ENCODE measurements at places on chromosomes 11 and 22.

- DNase-seq: no peak
Measured at GRCh38 chr22:33896575-33897447, 23.5 kb downstream of the LARGE1 start.

- no peak for DNase-seq
Measured at GRCh38 chr11:130469181-130469580, 20.7 kb downstream of the ADAMTS15 start.

DNA sequence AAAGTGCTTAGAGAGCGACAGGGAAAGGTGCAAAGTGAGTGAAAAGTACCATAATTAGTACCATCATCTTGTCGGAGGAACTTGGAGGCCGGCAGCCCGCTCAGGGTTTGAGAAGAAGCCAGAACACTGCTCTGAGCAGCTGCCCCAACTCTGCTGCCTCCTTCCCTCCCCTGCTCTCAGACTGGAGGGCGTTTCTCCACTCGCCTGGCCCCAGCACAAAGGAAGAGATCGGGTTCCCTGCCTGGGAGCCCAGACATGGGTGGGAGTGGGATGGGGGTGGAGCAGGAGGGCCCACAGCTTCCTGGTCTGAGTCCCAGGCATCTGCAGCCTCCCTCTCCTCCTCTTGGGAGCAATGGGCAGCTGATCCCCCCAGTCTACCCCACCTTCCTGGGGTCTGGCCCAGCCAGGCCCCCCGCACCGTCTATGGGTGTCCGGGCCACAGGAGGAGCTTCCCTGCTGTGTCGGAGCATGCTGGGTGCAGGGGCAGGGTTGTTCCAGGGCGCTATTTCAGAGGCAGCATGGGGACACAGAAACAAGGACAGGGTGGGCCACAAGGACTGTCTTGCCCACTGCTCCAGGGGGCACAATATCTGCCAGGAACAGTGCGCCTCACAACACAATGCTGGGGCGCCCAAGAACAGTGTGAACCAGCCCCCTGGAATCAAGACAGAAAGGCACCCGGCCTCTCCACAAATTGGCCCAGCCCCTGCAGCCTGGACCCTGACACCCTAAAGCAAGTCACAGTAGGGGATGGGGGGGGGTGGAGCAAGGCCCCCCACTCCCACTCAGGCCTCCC is 4.8 kb downstream of the LIF start:
- DNase-seq: no peak

DNA sequence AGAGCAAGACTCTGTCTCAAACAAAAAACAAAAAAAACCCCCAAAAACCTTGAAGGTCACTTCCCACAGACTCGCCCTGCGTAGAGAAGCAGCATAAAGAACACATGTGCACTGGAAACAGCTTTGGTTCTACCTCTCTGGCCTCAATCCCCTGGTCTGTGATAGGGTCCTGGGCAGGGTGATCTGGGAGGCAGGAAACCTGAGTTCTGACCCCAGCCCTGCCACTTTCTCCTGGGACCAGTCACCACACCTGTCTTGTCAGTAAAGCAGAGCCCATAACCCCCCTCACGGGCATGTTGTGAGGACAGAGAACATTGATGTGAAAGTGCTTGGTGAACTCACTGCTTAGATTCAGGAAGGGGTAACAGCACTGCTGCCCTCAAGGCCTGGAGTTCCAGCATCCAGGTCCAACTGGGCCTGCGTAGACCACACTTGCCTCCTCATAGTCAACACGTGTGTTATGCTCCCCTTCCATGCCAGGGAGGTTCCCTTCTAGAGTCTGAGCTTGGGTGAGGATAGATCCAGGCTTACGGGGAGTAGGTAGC is 11.4 kb downstream of the UCP2 start:
- no peak for DNase-seq

- peak; percentile 33 for DNase-seq
Measured at GRCh38 chr11:72483412-72484186, 49.3 kb upstream of the CLPB start.

DNA sequence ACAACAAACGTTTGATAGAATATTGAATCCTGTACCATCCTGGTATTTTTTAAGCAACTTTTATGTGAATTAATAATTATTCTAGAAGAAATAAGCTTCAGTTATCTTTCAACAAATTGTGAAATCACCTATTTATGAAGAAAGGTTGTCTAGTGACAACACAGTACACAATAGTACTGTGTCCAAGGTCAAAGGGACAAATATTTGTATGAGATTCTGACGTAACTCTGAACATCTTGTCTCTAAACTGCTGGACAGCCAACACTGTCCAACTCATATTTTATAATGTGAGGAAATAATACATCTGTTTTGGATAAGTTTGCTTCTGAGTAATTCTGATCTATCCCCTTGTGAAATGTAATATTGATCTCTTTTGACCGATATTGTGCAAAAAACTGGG is 18.9 kb downstream of the CASP5 start:
- no peak for DNase-seq

All from epithelial cell of proximal tubule (primary cell).